ENCODE measurements at places on chromosomes 11 and 22.

GRCh38 chr11:45708887-45709663 is 43.7 kb upstream of the CHST1 start:
- no peak for DNase-seq

- no peak for DNase-seq
Measured at GRCh38 chr11:60777572-60777971, 7.6 kb upstream of the MS4A10 start.

- DNase-seq, result no peak
Measured at GRCh38 chr22:17284466-17284865, 65.2 kb upstream of the ADA2 start.

- no peak for DNase-seq
Measured at GRCh38 chr22:44389181-44389580, 76.4 kb upstream of the SHISAL1 start.

DNA sequence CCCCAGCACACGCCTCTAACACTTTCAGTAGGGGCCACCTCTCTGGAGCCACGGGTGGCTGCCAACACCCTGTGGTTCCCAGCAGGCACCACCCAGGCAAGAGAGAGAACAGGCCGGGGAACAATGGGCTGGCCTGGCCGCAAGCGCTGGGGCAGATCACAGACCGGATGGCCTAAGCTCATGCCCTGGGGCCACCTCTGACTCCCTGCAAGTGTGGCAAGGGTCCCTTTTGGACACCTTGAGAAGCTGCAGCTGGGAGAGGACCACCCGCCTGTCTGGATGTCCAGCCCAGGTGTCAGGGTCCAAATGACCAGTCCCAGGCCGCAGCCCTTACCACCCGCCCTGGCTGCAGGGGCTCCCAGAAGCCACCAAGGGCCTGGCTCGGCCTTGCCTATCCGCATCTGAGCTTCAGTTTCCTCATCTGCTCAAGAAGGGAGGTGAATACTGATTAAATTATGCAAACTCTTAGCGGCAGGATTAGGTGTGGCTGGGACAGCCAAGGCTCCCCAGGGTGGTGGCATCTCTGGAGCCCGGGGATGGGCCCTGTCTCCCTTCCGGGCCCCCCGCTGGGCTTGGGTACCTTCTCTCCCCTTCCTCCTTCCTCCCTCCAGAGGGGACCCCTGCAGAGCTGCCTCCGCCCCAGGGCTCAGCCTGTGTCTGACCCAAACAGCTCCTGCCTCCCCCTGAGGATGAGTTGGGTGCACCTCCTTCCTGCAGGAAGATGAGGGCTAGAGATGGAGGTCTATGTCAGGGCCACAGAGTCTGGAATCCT is 785 bp upstream of the SUSD2 start:
- no peak for DNase-seq

- DNase-seq, result no peak
Measured at GRCh38 chr11:117044287-117045035, 53.8 kb downstream of the SIK3 start.

DNA sequence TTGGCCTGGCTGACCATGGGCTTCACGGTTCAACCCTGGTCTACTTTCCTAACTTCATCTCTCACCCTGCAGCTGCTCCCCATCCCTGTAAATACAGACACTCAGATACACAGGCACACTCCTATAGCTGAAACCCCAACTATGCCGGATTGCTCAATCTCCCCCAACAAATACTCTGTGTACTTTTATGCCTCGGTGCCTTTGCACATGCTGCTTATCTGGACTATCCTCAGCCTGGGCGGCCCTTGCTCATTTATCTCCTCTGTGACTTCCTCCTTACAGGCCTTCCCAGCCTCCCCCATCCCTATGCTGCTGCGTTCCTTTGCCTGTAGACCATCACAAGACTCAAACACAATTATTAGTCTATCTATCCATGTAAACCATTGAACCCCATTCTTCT is 76.6 kb downstream of the PKNOX2 start:
- no peak for DNase-seq

DNA sequence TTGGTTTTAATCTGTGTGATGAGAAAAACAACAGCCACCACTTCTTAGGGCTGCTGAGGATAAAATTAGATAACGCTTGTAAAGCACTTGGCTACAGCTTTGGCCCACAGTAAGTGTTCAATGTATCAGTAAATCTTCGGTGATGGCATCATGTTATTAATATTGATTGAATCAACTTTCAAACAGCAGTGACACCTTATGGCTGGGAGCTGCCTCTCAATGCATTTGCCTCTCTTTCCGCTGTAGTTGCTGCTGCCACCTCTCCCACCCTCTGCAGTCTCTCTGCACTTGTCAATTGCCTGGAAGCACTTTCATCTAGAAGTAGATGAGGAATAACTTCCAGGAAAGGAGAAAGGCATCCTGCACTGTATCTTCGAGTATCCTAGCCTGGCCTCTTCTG is 491.1 kb downstream of the OPCML start:
- DNase-seq, result no peak

DNA sequence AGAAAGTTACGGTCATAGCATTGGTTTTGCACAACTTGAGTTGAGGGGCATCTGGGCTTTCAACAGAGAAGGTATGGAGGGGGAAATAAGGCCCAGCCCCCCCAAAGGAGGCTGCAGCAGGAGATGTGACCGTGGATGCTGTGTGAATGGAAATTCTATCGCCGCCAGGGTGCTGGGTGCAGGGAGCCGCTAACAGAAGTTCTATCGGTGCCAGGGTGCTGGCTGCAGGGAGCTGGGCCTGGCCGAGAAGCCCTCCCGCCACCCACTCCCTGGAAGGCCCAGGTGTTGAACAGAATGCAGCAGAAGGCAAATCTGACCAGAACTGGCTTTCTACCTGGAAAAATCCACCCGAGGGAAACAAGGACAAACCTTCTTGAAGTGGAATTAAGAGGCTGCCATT is 115.0 kb downstream of the SHANK2 start:
- DNase-seq, result no peak

DNA sequence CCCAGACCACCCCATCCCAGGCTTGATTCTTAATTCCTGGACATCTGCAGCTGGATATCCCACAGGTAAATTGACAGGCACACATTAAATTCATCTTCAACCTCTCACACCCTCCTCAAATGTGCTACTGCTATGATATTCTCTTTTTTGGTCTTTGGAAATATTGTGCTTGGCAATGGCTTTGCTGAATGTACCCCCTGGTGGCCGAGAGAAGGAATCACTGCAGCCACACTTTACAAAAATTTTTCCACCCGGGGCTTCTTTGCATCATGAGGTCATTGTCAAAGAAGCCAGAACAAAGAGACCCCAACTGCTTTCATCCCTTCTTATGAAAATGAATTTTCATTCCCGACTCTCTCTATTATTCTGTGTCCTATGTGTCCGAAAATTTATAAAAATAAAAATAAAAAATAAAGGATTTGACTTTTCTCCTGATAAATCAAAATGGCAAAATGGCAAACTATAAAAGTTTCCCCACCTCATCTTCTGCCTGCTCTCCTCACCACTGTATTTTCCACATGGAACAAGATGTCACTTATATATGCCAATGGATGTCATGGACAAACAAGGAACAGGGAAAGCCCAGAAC is 15.0 kb upstream of the CYB5R2 start:
- no peak for DNase-seq

DNA sequence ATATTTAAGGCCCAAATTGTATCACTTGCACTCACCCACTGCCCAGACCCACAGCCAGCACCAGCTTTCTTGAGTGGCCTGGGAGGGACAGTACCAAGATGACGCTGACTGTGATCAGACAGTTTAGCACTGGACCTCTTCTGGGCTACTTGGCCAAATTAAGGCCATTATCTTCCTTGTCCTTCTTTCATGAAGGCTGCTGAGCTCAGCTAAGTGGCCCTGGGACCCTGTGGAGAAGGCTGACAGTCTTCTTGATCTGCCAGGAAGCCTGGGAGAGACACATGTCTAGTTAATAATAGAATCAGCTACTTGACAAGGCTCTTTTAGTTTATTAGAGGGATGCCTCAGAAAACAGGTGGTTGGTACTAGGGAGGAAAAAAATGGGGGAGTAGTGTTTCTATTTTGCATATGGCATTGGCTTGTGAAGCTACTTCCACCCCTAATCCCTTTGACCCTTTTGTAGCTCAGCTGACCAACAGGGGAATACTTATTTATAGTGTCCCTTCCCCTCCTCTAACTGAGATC is 127.9 kb upstream of the NTM start:
- DNase-seq, result no peak

- no peak for DNase-seq
Measured at GRCh38 chr11:87954476-87954875, 220.8 kb downstream of the RAB38 start.

- no peak for DNase-seq
Measured at GRCh38 chr11:119361056-119361787, 14.7 kb upstream of the MFRP start.

DNA sequence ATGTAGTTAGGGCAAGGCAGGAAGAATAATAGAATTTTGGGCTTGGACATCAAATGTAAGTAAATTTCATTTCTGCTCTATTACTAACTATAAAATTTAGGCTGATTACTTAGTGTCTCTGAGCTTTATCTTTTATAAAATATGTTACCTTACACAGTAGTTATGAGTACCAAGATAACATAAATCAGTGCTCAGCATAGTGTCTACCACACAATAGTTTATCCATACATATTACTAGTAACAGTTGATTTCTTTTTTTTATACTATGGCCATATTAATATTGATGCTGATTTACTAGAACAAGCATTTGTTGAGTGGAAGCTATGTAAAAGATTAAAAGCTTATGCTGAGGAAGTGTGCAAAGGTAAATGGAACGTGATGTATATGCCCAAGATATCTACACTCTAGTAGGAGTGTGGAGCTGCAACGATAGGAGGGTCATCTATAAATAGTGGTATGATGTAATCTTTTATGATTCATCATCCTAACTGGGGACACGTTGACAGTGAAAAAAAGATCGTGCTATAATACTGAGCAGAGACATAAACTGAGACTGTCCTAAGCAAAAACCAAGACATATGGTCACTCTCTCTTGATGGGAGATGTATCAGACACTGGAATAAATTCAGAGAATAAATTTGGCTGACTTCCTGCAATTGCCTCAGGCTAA is 8.7 kb upstream of the SLC5A12 start:
- DNase-seq, result no peak

- DNase-seq, result no peak
Measured at GRCh38 chr11:13384908-13385640, 77.9 kb downstream of the BTBD10 start.

DNA sequence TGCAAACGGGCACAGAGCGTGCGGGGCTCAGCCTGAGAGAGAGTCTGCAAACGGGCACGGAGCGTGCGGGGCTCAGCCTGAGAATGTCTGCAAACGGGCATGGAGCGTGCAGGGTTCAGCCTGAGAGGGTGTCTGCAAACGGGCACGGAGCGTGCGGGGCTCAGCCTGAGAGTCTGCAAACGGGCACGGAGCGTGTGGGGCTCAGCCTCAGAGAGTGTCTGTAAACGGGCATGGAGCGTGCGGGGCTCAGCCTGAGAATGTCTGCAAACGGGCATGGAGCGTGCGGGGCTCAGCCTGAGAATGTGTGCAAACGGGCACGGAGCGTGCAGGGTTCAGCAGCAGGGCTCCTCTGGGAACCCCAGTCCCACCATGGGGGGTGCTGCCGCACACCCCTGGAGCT is 13.5 kb downstream of the PHRF1 start:
- DNase-seq, result no peak

DNA sequence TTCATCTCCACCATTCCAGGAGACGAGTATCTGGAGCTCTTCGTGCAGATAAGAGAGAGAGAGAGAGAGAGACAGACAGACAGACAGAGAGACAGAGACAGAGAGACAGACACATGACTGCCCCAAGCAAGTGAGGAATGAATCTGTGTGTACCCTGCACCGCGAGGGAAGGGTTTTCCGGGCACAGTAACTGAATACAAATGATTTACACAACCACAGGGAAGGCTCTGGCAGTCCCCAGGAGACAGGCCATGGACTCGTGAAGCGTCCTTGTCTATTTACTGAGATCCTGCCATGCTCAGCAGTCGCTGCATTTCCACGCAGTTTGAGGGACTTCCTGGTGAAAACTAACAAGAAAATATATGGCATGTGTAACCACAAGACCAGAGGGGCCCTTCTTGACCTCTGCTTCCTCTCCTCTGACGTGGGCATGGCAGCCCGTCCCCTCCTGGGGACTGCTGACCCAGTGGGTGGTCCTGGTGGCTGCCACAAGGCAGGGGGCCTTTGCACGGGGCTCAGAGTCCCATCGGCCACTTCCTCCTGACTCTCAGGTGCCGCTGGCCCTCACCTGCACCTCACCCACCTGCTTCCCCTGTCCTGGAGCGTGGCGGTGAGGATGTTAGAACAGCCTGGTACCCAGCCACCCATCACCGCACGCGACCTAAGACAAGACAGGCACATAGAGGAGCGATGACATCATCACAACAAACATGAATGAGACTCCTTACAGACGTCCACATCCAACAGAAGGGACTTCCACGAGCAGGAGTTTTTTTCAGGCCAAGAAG is 75.9 kb downstream of the PHF21B start:
- no peak for DNase-seq

DNA sequence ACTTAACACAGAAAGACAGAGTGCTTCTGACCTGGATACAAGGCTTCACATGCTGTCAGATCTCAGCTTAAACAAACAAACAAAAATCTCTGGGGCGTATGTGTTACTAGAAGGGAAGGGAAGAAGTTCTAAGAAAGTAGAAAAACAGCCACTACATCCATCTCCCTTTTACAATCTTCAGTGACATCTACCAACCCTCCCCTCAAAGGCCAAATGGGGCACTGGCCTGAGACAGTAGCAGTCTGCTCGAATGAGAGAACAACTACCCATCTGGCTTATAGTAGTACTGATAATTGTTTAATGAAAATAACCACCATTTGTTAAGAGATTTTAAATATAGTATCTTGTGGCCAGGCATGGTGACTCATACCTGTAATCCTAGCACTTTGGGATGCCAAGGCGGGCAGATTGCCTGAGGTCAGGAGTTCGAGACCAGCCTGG is 29.4 kb downstream of the CCDC83 start:
- DNase-seq, result no peak

GRCh38 chr22:42131562-42131961 is 952 bp upstream of the CYP2D6 start:
- DNase-seq, result no peak

DNA sequence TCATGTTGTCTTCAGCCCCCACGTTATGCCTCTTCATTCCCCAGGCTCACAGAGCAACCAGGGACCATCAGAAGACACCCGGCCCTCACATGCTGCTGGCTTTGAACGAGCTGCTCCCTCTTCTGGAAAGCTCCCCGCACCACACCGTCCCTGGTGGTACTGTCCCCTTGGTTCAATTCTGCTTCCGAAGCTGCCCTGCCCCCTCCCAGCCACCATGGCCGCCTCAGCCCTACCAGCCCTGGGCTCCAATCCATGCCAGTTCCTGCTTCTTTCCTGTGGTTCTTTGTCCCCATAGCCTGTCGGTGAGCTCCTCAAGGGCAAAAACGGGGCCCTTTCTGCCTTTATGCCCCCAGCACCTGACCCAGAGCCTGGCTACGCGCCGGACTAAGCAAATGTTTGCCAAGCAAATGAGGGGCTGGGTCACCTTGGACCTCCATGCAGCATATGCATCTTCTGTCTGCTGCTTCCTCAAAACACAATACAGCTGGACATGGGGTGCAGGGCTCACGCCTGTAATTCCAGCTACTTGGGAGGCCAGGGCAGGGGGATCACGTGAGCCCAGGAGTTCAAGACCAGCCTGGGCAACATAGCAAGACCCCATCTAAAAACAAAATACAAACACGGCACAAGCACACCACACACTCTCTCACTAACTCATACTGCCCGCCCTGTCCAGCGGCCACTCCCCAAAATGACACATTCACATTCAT is 21.3 kb downstream of the TNKS1BP1 start:
- DNase-seq, result no peak
